Stimulated activated CD4-positive, alpha-beta T cell treated with anti-CD3 and anti-CD28 coated beads, Interleukin-1b, Interleukin-23, amount 100 ng/mL, for 4 hours (primary cell): ENCODE measurements at places on chromosomes 7 and 10.

- peak; percentile 57 for DNase-seq
Observed at GRCh38 chr10:17026686-17027485, 102.7 kb downstream of the CUBN start.

DNA sequence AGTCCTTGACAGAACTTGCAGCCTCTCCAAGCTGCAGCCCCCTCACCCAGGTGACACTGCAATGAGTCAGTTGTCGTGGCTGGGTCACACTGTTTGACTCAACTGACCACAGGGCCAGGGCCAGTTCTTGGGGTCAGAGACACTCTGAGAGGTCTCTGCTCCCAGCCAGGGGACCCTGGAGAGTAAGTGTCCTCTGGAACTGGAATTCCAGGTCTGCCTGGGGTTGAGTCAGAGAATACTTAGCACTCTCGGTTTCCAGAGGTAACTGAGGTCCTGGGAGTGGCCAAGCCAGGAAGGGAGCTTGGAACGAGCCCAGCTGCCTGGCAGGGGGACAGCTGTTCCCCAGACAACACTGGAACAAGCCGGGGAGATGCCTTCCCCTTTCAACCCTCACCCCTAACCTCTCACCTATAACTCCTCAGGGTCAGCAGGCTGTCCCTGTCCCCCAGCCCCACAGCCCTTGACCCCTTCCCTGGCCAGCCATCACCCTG is 2.2 kb upstream of the MYL10 start:
- no peak for DNase-seq

- no peak for DNase-seq
Observed at GRCh38 chr7:90597563-90598253, 1.6 kb downstream of the CDK14 start.

DNA sequence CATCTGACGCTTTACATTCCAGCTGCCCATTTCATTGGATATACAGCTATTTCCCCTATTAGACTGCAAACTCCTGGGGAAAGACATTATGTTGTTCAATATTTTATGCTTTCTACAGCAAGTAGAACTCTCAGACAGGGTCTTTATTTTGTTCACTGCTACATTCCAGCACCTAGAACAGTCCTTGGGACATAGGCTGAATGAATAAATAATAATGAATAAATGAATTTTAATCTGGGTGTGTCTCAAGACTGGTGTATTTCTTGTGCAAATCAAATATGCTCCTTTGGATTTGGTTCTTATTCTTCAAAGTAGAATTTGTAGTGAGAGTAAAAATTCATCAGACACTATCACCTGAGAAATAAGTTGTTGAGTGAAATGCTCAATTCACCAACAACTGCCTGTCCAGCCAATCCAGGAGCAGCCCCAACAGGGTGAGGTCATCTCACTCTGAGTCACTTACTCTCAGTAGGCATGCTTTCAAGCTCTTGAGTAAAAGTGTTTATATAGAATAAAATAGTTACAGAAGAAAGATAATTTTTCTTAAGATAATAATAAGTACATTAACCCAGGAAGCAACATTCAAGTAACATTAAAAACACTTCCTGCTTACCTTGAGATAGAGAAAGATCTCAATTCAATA is 287.5 kb upstream of the NPVF start:
- no peak for DNase-seq

GRCh38 chr7:41881331-41882130 is 178.6 kb upstream of the INHBA start:
- peak; percentile 55 for DNase-seq
